ENCODE measurements at places on chromosomes 2 and 18.

DNA sequence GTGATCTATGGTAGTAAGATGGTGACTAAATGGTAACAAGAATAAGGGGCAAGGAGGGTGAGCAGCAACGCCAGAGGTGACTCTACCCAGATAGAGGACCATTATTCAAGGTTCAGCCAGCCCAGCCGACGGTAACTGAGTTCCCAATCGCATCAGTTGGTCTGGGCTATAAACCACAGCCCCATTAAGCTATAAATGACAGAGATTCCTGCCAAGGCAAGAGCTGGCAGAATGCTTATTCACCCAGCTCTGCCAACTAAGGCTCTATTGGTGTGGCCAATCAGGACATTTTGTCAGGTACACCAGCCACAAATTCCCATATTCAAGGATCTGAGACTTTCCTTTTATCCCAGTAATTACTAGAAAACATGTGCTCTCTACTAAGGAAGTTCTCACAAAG lies 3.6 kb downstream of the CHN1 start:
- peak; percentile 64 for DNase-seq

DNA sequence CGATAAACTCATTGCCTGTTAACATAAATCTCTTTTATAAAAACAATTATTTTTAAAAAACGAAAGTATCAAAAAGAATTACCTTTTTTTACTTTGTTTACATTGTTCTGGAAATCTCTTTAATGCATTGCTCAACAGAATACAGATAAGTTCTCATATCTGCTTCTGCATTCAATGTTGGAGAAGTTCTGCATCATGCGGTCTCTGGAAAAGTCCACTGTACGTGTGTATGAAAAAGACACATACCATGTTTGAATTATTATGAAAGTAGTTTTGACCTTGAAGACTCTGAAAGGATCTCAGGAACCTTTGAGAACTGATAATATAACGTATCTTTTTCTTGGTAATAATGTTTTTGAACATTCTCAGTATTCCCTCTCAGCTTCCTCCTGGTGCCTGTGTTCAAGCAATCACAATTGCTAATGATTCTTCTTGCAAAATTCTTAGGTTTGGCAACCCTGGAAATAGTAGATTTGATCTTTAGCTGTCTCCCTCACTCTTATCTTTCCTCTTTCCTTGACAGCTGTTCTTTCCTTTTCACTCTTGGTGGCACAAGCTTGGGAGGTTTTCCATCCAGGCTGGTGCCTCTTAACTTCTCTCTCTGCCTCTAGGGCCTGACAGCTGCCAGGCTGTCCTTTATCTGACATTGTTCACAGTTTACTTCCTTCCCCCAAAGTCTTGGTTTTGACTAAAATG lies 12.4 kb upstream of the IL1R1 start:
- DNase-seq: no peak

GRCh38 chr18:10013621-10014543 lies 100.1 kb downstream of the VAPA start:
- DNase-seq: no peak

- DNase-seq: no peak
These were observed 143.5 kb downstream of the MBP start for GRCh38 chr18:76988827-76989646.

GRCh38 chr18:48488388-48488850 lies 50.4 kb upstream of the CTIF start:
- DNase-seq: no peak

DNA sequence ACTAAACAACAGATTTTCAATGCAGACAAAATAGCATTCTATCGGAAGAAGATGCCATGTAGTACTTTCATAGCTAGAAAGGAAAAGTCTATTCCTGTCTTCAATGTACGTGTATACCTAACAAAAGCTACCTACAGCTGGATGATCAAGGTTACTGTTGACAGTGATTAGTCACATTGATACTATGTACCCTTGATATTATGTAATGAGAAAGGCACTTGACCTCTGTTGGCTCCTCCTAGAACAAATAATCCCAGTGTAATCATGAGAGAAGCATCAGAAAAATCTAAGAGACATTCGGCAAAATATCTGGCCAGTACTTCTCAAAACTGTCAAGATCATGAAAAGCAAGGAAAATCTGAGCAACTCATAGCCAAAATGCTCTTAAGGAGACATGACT lies 44.4 kb upstream of the LRRTM4 start:
- no peak for DNase-seq

GRCh38 chr2:238226698-238227586 lies 12.9 kb downstream of the HES6 start:
- DNase-seq: no peak

DNA sequence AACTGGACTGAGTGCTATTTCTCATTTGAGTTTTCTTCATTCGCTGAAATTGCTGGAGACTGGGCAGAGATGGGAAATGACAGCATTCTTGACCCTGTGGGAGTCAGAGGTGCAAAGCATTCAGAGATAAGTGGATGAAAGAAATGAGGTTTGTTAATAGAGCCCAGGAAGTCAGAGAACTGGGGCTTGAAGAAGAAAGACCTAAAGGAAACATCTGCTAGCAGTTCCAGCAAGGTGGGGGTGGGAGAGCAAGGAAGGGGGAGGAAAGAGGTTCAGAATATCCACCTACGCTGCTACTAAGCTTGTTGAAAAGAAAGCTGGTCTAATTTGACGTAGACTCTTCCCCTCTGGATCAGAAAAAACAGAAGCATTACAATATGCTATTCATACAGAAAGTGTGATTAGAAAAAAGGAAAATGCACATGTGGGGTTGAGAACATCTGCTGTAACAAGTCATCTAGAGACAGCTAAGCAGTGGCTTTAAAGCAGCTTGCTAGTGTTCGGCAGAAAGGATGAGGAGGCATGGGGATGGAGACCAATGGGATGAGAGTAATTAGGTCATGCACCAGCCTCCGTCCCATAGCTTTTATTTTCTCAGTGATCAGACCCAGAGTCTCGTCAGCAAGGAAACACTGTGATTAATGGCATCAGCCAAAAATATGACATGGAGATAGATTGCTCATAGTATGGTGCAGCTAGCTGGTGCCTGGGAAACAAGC lies 29.7 kb downstream of the NAB1 start:
- no peak for DNase-seq

Measured in NCI-H1694 treated with DMSO at 0.1 percent for 48 hours (cell line).